ENCODE measurements at places on chromosomes 7 and 10. TPM values are rescaled to one million over a fixed set of nuclear protein-coding genes. Genes with fewer than 3 reads are reported as not detected.

- DNase-seq = no peak
These were observed 656 bp downstream of the VSTM4 start for GRCh38 chr10:49114718-49115014.

COBL gene
- total RNA-seq = 0.81 TPM

PNLIPRP3 gene
- not detected for total RNA-seq

DNA sequence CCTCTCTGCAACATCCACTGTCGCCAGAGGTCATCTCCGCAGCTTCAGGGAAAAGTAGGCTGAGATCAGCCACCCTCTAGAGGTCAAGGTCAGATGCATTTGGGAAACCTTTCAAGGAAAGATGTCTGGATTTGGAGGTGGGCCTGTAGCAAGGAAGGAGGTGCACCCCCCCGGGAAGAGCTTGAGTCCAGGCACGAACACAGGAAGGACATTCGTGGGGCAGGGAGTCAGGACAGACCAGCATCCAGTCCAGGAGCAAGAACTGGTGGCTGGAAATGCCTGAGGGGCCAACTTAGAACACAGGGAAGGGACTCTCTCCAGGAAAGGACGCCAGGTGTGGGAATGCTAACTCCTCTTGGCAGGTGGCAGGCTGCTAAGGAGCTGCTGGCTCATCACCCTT lies 614.1 kb upstream of the MGMT start:
- no peak for DNase-seq

MTPN gene
- total RNA-seq = 205 TPM

METTL27 gene
- total RNA-seq = 0.48 TPM

PHF14 gene
- 71.6 TPM for total RNA-seq

MMRN2 gene
- total RNA-seq = 1.8 TPM

GRCh38 chr7:81114633-81115032 lies 195.8 kb upstream of the SEMA3C start:
- no peak for DNase-seq

DNA sequence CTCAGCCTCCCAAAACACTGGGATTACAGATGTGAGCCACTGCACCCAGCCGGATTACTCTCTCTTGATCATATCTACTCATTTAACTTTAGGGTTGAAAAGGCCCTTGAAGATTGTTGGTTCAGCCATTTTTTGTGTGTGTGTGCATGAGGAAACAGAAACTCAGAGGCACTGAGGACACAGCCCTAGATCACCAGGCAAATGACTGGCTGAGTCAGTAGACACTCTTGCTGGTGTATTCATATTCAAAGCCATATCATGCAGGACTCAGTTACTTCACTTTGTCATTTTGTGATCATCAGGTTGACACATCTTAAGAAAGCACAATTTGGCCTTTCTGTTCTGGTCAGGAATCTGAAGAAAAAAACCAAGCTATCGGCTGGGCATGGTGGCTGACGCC lies 253.4 kb downstream of the TRIL start:
- no peak for DNase-seq

DNA sequence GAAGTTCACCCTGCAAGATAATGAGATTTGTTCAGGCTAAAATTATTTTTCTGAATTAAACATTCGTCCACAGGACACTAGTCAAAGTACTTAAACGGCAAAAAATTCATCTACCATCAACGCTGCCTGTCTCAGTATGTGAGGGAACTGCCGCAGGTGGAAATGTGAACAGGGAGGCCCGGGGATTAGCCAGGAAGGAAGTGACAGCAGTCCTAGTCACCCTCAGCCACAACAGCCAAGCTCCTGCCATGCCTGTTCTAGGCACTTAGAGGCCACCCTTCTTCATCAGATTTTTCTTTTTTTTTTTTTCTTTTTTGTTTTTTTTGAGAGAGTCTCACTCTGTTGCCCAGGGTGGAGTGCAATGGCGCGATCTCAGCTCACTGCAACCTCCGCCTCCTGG lies 9.4 kb downstream of the NUDT5 start:
- DNase-seq = no peak

DNA sequence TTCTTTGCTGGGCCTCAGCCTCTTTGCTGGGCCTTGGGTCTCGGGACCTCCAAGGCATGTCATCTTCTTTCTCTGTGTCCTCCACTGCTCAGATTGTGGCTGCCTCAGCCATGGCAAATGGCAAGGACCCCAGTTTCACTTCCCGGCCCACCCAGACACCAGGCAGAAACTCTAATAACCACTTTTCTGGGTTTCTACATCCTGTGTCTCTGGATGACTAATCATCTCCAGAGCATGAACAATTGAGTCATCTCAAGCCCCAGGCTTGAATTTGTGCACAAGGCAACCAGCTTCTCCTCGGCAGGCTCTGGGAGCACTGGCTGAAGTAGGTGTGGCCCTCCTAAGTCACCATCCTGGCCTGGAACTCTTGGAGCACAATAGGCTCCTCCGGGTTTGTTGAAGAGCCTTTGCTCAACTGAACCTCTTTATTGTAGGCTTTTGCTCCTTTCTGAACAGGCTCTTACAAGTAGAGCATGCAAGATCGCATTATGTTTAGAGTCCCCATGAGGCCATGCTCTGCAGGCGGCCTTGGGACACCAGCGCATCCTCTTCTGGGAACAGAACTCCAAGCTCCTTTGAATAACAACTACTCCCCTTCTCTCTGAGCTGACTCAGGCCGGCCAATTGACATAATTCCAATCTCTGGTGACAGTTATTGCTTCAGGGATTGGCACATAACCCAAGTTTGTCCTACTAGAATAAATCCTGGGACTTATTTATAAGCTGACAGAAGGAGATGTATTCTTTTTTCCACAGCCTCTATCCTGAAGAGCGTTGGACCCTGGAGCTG lies 218.1 kb downstream of the WDR11 start:
- DNase-seq = peak; percentile 67

LDB3 gene
- total RNA-seq = 0.16 TPM

DNA sequence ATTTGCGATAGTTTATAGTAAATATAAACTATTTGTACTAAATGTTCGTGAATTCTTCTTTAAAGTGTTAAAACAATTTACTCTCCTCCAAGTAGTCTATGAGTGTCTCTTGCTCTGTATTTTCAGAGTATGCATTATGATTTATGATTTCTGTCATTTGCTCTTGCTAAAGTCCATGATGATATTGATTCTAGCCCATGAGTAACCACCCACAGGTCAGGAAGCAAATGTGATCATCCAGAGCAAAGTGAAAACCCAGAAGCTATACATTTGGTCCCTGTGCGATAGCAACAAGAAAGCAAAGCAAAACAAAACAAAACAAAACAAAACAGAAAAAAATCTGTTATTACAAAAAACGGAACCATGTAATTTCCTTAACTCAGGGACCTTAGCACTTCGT lies 225.9 kb downstream of the HDAC9 start:
- no peak for DNase-seq

- no peak for DNase-seq
These were observed 322.2 kb downstream of the LRMDA start for GRCh38 chr10:75753621-75754020.

DNA sequence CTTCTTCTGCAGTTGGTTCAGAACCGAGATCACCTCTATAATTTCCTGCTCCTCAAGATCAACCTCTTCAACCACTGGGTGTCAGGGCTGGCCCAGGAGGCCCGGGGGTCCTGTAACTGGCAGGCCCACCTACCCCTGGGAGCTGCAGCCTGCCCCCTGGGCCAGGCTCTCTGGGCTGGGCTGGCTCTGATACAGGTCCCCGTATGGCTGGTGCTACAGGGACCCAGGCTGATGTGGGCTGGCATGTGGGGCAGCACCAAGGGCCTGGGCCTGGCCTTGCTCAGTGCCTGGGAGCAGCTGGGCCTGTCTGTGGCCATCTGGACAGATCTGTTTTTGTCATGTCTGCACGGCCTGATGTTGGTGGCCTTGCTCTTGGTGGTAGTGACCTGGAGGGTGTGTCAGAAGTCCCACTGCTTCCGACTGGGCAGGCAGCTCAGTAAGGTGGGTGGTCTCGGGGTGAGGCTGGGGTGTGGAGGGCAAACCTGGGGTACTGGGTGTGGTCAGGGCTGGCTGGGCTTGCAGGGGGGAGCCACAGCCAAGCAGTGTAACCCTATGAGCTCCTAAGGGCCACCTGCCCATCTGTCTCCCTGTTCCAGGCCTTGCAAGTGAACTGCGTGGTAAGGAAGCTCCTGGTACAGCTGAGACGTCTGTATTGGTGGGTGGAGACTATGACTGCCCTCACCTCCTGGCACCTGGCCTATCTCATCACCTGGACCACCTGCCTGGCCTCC lies 4.2 kb downstream of the TMEM270 start:
- DNase-seq = no peak

DNA sequence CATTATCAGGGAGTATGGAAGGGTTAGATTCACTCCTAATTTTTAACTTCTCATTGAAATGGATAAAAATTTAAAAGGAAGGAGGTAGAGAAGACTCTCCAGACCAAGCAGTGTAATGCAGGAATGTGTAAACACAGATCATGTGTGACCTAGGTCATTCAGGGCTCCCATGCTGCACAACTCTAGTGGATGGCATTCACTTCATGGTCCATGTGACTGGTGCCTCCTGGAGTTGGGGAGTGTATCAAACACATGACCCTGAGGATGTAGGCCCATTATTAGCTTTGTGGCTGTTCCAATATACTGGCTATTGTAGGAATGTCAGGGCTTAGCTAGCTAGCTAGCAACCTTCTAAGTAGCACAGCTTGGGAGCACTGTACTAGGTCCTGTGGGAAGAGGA lies 109.9 kb downstream of the SLC25A13 start:
- no peak for DNase-seq

FKBP6 gene
- total RNA-seq = not detected

- DNase-seq = no peak
These were observed 149.0 kb upstream of the TCF7L2 start for GRCh38 chr10:112801004-112801403.

NAT16 gene
- total RNA-seq = not detected

Measured in H4 (cell line).